ENCODE measurements at places on chromosomes 5 and 9. TPM values are rescaled to one million over a fixed set of nuclear protein-coding genes. Genes with fewer than 3 reads are reported as not detected.
A peak's percentile ranks its signal among the peaks of the same experiment; 100 is the strongest.

LYRM7 gene
- polyA plus RNA-seq, result 25.5 TPM

IL17B gene
- 3.9 TPM for polyA plus RNA-seq

PIP5KL1 gene
- polyA plus RNA-seq, result 3.4 TPM

GLIPR2 gene
- polyA plus RNA-seq, result 9.2 TPM

MYOT gene
- not detected for polyA plus RNA-seq

ZNF474 gene
- not detected for polyA plus RNA-seq

RHOBTB3 gene
- 455 TPM for polyA plus RNA-seq

OR13D1 gene
- 0.31 TPM for polyA plus RNA-seq

CBY3 gene
- 0.18 TPM for polyA plus RNA-seq

TSSK1B gene
- polyA plus RNA-seq, result 0.27 TPM

OTP gene
- not detected for polyA plus RNA-seq

DPH7 gene
- 61.2 TPM for polyA plus RNA-seq

MCC gene
- 37.8 TPM for polyA plus RNA-seq

- DNase-seq, result no peak
These were observed 1.8 kb upstream of the TRIM41 start for GRCh38 chr5:181221105-181221791.

DNA sequence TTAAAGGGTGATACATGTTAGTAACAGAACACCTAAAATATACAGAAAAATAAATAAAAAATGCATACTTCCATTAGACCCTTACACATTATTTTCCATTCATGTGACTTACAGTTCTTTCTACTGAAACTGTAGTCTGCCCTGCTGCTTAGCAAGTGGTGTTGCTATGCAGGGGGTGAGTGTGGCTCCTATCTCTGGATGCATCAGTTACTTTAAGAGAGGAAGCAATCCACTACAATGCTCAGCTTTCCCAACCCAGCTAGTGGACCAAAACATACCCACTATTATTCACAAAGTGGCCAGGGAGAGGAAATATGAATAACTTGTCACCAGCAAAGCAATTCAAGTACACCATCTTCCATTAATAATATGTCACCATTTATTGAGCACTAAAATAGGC, 121.8 kb downstream of the DOCK2 start:
- DNase-seq, result no peak

- DNase-seq, result no peak
These were observed 61.5 kb downstream of the SV2C start for GRCh38 chr5:76144513-76145274.

DNA sequence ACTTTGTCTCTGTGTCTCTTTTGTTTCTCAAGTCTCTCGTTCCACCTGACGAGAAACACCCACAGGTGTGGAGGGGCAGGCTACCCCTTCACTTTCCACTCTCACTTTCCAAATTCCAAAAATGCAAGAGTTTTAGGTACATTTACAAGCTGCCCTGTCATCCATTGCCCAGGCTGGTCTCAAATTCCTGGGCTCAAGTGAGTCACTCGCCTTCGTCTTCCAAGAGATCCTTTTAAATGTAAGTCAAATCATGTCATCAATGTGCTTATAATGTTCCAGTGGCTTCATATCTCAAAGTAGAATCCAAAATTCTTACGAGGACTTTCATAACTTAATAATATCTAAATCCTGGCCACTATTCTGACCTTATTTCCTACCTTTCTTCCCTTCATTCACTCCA, 20.4 kb upstream of the UGCG start:
- DNase-seq, result no peak

GRCh38 chr5:167987490-167988280, 303.8 kb upstream of the WWC1 start:
- no peak for DNase-seq

GRCh38 chr9:14608540-14608939, 84.7 kb downstream of the ZDHHC21 start:
- no peak for DNase-seq

GRCh38 chr9:4784403-4784802, 8.3 kb upstream of the RCL1 start:
- no peak for DNase-seq

DNA sequence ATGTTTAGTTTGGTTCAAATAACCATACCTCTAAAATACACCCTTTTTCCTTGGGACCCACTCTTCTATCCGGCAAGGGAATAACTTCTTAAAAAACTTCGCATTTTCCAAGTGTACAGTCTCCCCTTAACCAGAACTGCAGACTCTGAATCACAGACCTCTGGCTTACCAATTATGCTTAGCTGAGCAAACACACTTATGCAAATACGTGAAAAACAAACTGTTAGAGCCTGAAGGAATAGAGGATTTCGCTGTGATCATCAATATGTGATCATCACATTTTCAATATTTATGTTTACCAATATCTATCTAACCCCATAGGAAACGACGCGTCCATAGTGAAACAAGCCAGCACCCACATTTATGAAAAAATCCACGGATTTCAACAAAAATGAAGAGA, 1.3 kb downstream of the LPAR1 start:
- no peak for DNase-seq

- DNase-seq, result peak; percentile 41
These were observed 2.8 kb downstream of the RXRA start for GRCh38 chr9:134328841-134329575.

DNA sequence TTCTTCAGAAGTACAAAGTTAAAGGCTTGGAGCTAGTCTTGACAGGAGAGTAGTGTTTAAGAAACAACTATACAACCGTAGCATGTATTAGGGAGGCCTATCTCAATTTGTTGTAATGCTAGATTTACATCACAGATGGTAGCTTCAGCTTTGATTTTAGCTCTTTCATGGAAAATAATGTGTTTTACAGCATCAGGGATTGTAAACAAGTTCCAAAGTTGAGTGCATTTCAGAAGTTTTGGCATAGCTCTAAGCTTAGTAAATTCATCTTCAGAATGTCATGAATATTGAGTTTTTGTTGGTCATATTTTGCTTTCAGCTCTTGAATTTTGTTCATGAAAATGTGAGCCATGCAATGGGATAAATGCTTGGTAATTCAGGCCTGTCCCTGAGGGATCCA, 30.7 kb downstream of the SLC44A1 start:
- no peak for DNase-seq

- no peak for DNase-seq
These were observed 51.4 kb upstream of the GRHPR start for GRCh38 chr9:37370968-37371563.

DNA sequence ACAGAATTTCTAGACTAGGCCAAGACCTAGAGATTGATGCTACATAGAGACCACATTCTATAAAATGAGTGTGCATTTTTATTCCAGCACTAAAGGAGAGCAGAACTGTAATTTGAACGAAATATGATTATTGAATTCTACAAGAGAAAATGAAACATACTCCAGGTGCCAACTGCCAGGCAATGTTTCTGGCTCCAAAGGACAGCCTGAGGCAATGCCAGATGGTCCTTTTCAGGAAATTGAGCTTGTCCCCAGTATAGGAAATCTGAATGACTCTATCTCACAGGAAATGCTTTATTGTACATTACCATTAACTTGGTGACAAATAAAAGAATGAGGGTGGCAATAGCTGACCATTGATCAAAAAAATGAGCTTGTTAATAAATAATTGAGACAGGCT, 28.8 kb upstream of the RASGRF2 start:
- DNase-seq, result no peak

- peak; percentile 2 for DNase-seq
These were observed 69.3 kb downstream of the ANKRD31 start for GRCh38 chr5:75167345-75167744.

- no peak for DNase-seq
These were observed 217.4 kb downstream of the DMRT2 start for GRCh38 chr9:1267581-1267980.

DNA sequence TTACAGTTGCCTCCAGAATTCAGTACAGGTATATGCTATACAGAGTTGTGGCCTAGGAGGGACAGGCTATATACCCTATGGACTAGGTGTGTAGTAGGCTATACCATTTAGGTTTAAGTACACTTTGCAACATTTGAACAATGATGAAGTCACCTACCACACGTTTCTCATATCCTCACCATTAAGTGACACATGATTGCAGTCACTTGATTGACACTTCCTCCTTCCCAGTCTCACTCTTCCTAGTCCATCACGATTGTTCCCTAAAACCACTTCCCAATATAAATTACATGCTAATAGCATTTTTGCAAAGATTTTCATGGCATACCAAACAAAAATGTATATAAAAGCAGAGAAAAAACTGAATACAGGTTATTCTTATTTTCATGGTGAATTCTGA, 312.2 kb downstream of the EPB41L4A start:
- no peak for DNase-seq

- DNase-seq, result no peak
These were observed 4.4 kb downstream of the RIMOC1 start for GRCh38 chr5:41908374-41909079.

DNA sequence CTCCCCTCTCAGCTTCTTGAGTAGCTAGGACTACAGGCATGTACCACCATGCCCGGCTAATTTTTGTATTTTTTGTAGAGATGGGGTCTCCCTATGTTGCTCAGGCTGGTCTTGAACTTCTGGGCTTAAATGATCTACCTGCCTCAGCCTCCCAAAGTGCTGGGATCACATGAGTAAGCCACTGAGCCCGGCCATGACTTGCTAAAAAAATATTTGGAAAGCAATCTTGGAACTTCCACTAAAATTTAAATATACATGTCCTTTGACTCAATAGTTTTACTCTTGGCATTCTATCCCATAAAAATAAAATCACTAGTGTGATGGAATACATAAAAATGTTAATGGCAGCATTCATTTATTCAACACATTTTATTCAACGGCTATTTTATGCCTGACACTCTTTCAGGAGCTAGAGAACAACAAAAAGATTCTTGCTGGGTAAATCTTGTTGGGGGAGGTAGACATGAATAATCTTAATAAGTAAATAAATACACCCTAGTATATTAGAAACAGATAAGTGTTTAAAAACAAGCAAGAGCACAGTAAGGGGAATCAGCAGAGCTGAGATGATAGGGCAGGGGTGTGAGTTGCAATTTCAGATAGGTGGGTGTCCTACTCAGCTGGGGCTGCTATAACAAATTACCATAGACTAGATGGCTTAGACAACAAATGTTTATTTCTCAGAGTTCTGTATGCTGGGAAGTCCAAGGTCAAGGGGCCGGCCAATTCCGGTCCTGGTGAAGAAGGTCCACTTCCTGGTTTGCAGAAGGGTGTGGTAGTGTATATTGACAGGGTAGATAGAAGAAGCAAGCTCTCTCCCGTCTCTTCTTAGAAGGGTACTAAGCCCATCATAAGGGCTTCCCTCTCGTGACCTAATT, 50.7 kb downstream of the KCNV2 start:
- no peak for DNase-seq

DNA sequence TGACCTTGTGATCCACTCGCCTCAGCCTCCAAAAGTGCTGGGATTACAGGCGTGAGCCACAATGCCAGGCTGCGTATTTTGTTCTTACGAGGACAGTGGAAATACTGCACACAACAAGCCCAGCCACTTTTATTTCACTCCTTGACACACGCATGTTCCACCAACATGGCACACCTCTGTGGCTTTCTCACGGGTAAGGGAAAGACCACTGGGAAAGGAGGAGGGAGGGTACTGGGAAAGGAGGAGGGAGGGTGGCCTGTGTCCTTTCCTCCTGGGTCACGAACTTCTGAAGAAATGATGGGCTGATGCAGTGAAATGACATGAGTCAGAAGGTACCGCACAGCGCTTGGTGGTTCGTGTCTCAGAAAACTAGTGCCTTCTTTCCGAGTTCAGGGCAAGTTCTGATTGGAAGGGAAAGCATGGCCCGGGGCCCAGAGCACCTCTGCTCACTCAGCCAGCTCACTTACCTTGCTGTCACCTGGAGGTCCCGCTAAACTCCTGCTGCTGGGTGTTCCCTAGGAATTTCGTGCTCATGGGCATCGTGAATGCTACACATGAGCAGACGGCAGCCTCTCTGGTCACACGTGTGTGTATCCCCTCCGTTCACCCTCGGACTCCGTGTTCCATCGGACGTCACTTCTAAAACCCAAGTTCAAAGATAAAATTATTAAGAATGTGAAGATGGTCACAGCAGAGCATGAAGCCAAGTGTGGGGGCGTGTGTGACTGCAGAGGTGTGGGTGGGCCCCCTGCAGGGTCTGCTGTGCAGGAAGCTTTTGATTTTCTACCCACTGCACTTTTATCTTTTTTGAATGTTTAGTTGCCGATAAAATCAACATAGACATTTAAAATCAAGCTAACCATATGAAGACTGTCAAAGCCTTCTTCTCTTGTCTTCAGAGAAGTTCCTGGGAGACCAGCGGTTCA, 42.9 kb downstream of the LAMC3 start:
- DNase-seq, result no peak

- DNase-seq, result no peak
These were observed 30.3 kb downstream of the FAM240B start for GRCh38 chr9:38689678-38690077.

GRCh38 chr5:138946831-138947560, 71.9 kb upstream of the LRRTM2 start:
- no peak for DNase-seq

DNA sequence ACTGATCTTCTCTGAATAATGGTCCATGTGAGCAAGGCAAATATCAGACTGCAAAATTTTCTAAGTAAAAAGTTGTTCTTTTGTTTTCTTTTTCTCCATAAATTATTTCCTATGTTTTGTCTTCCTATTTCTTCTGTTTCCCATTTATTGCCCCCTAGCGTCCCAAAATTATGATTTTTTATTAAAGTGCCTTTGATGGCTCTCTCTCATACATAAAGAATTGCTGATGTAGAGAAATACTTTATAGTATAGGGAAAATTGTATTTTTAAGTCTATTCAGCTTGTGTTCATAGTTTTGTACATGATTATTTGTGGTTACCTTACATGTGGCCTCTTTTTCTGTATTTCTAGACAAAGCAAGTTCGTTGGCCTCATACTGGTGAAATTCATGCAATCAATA, 1031.2 kb downstream of the EFNA5 start:
- DNase-seq, result no peak

DNA sequence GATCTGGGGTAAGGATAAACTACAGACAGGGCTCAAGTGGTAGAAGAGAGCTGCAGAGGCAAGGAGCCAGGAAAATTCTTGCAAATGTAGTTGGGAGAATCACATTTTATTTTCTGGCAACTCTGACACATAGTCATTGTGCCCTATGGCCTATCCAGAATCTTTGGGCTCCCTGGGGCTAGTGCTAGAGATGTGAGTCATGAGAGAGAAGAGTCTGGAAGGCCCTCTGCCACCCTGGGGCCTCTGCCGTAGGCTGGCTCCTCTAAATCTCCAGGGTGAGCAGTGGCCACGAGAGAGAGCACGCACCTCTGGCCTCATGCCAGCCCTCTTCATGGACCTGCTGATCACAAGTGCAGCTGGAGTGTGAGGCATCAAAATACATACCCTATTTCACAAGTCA, 74.3 kb upstream of the SSBP2 start:
- peak; percentile 76 for DNase-seq

- DNase-seq, result no peak
These were observed 109.7 kb upstream of the LHFPL2 start for GRCh38 chr5:78758169-78758839.

DNA sequence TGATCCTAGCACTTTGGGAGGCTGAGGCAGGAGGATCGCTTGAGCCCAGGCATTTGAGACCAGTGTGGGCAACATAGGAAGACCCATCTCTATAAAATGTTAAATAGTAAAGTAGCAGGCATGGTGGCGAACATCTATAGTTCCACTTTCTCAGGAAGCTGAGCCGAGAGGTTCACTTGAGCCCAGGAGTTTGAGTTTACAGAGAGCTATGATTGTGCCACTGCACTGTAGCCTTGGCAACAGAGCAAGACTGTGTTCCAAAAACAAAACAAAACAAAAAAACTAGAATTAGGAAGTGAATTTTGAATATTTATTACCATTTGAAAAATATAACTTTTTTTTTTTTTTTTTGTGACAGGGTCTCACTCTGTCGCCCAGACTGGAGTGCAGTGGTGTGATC, 26.8 kb upstream of the PAX5 start:
- no peak for DNase-seq

GRCh38 chr9:88880199-88880598, 111.1 kb upstream of the S1PR3 start:
- DNase-seq, result no peak
